ENCODE measurements at places on chromosomes 5 and 9.

DNA sequence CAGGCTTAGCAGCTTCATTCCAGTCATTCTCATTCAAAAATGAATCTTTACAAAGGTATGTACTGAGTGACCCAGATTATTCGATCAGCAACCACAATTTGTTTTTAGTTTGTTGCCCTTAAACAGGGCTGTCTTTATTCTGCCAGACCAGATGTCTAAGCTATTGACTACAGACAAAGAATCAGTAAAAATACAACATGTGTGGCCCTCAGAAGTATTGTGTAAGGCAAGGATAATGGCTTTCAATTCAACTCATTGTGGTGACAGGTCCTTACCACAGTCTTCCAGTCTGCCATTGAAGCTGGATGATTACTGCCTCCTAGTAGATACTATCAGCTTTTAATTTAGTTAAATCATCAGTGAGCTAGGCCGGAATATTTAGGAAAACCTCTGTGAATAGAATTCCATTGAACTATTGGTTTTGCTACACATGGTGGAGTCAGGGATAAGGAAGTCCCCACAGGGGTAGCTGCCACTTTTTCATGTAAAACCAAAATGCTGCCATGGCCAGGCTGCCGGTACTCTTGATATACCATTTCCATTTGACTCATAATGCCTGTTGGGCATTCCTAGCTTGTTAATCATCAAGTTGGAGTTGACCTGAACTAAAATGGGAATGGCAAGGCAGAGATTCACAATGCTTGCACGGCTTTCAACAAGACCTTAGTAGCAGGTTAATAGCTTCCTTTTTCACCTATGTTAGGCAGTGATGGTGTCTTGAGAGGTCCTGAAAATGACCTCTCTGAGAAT lies 175.6 kb downstream of the MEF2C start:
- DNase-seq: no peak

DNA sequence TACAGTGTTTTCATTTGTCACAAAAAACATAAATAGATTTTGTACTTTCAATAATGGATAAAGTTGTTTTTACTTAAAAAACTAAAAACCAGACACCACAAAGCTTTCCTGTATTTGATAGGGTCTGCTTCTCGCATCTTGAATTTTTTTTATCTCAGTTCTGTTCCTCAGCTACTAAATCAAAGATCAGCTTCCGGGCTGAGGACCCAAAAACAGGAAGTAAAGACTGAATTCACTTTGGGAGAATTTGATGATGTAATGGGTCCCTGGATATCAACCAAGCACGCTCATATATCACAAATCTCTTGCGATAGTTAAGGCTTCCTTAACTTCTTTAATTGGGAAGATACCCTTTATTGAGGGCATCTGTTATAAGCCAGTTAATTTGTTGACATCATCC lies 24.1 kb downstream of the ITK start:
- DNase-seq: no peak

DNA sequence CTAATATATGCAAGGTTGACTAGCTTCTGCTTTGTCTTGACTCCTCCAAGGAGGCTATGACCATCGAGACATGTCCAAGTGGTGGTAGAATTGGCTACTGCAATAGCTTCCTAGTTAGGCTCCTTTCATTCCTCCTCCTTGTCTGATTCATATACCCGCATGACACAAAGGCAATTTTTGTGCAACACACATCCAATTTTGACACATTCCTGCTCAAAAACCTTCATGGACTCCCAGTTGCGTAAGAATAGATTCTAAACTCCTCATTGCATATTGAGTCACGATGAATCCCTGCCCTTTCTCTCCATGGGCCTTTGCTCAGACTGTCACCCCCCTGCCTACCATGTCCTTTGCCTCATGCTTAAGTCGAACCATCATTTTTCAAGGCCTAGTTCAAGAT lies 344.5 kb downstream of the ACTL7B start:
- no peak for DNase-seq

DNA sequence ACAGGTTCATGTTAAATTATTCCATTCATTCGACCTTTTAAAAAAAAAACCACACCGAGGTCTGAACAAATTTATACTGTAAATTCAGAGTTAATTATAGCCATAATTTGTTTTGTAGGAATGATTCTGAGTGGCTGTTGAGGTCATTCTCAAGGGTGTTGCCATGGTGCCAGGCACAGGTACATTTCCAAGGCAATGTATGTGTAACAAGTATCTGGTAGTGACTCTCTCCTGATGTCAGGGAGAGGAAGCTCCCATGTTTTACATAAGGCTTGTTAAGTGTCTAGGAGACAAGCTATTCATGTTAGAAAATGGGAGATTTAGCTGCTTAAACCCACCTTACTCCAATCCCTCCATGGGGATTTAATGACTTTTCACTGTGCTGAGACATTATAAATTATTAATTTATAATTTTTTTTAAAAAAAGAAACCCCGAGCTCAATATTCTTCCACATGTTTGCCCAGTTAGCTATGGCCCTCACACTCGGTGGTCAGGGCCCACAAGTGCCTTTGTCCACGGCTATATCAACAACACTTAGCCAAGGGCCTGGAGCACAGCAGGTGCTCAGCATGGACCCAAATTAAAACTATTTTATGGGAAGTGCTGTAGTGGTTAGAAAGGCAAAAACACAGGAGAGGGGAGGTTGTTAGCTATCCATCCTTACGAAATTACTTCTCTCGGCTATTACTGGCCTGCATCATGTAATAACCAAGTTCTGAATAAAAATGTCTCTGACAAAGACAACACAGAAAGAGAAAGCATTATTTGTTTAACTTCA lies 154.6 kb upstream of the GNA14 start:
- no peak for DNase-seq

DNA sequence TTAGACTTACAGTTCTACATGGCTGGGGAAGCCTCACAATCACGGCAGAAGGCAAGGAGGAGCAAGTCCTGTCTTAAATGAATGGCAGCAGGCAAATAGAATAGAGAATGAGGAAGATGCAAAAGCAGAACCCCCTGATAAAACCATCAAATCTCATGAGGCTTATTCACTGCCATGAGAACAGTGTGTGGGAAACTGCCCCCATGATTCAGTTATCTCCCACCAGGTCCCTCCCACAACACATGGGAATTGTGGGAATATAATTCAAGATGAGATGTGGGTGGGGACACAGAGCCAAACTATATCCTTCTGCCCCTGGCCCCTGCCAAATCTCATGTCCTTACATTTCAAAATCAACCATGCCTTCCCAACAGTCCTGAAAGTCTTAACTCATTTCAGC lies 367.1 kb downstream of the MED10 start:
- no peak for DNase-seq

- DNase-seq: no peak
Observed at GRCh38 chr5:172925336-172925948, 33.8 kb upstream of the RPL26L1 start.

DNA sequence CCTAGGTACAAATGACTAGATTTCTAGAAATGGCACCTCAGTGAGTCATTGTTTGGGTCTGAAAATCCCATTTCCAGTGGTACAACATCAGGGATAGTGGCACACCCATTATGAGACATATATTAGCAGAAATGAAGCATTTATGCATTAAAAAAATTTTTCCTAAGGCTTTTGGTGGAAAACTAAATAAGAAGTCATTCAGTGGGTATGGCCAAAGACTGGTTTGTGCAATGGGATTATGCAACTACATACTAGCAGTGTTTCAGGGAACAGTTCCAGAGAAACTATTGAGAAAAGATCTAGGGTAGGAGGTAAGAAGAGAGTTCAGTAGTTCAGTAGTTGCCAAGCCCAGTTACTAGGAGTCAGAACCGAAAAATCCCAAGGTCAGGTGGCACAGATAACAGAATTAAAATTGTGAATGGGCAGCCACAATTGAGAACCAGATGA lies 106.5 kb upstream of the HAPLN1 start:
- DNase-seq: no peak

DNA sequence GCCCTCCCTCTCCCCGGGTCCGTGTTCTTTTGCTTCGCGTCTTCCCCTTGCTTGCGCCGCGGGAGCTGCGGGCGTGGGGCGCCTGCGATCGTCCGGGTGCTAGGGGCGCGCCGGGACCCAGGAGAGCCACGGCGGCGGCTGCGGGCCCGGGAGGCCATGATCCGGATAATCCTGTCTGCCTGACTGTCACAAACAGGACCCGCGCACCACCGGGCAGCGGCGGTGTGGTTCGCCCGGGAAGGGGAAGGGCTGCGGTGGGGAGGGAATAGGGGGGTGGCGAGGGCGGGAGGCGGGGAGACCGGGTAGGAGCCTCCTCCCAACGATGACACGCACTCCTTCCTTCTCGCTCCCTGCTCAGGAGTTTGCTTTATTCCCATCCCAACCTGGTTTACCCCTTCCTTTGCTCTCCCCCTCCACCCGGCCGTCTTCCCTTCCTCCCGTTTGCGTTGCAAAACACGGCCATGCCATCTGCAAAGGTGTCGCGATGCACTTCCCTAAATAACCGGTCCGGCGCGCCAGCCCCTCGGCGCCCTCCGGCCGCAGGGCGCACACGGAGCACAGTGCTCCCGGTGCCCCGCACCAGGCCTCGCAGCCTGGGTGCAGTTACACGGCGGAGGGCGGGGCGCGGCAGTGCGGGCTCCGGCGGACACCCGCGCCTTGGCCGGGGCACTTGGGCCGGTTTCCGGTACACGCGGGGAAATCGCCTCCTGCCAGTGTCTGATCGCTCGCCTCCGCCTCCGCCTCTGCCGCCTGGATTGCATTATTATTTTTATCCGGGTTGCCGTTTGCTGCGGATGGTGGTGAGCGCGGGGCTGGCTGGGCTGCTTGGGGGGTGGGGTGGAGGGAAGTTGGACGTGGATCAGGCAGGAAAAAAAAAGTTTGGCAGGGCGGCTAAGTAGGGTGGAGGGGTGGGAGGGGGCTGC lies 1.5 kb downstream of the SMARCA2 start:
- DNase-seq: peak; percentile 19

GRCh38 chr9:109039539-109039938 lies 26.2 kb upstream of the CTNNAL1 start:
- DNase-seq: no peak

DNA sequence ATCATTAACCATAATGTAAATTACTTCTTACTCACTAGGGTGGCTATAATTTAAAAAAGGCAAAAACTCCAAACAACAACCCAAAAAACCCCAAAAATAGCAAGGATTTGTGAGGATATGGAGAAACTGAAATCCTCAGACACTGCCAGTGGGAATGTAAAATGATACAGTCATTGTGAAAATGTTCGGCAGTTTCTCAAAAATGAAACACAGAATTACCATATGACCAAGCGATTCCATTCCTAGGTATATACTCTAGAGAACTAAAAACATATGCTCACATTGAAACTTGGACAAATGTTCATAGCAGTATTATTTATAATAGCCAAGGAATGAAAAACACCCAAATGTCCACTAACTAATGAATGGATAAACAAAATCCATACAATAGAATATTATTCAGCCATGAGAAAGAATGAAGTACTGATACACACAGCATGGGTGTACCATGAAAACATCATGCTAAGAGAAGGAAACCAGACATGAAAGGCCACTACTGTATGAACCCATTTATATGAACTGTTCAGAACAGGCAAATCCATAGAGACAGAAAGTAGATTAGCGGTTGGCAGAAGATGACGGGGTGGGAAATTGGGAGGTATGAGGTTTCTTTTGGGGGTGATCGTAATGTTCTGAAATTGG lies 119.1 kb downstream of the MAPKAP1 start:
- DNase-seq: no peak

GRCh38 chr9:79672891-79673290 lies 101.1 kb downstream of the TLE4 start:
- no peak for DNase-seq

DNA sequence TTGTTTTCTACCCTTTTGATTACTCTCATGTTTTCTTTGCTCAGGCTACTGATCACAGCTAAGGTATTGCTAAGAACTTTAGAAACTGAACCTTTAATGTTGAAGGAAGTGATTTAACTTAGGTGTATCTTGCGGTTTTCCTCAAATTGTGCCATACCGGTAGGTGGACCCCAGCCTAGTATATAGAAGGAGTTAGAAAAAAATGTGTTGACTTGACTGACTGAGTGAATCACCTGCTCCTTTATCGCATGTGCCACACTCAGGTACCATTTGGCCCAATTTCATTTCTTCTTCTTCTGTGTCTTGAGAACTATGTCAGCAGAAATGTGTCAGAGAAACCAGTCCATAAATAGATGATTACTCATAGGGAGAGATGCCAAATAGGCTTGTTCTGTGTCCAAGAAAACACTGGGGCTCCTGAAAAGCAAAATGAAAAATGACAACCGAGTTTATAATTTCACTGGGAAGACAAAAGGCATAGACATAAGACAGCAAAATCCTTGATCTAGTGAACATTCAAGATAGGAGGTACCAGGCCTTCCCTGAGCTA lies 19.4 kb downstream of the PLPPR1 start:
- no peak for DNase-seq

- DNase-seq: no peak
Observed at GRCh38 chr9:125586172-125586511, 120.9 kb downstream of the MAPKAP1 start.

GRCh38 chr9:121693388-121693670 lies 41.9 kb downstream of the DAB2IP start:
- no peak for DNase-seq

DNA sequence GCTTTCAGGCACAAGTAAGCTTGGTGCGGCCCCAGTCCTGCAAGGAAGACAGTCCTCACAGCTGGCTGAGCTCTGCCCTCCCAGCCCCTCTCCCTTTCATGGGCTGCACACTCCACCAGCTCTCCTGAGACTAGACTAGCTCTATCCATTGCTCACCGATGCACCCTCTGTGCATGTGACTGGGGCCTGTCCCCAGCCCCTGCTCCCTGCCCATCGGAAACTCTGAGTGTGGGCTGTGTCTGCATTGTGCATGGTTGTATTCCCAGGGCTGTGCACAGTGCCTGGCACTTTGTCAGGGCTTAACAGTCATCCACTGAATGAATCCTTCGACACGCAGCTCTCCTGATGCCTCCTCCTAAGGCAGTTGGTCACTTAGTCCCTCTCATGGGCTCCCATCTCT lies 92.2 kb downstream of the PPARGC1B start:
- DNase-seq: no peak

DNA sequence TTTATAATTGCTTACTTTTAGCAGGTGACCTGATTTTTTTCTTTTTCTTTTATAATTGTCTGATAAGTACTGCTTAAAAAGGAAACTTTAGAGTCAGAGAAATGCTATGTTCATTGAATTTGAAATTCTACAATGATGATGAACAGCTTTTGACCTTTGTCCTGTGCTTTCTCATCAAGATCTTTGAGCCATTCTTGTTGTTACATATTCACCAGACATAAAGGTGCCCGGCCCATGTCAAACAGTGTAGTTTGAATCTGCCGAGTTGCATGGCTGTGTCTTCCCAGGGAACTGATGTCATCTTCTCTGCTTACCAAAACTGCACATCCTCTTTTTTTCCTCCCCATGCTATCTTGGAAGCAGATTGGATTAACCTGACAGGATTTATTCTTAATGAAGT lies 163.6 kb downstream of the LRRC70 start:
- DNase-seq: no peak

GRCh38 chr5:142396436-142397038 lies 71.7 kb upstream of the SPRY4 start:
- DNase-seq: no peak

DNA sequence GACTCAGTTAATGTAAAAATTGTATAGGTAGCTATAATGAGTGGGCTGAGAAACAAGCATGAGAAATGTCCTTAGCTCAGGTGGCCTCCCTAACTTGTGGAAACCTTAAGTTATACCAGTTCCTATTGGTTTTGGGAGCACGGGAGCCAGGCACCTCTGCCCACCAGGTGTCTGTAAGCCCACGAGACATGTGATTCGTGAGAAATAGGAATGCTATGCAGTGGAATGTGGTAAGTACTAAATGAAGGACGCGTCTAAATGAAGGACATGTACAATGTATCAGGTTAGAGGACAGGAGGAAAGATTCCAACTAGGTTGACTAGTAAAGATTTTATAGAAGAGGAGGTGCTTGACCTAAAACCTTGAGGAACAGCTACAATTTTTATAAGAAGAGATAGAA lies 46.0 kb upstream of the F2RL2 start:
- DNase-seq: no peak

Measured in stimulated activated CD8-positive, alpha-beta memory T cell treated with anti-CD3 and anti-CD28 coated beads, Interleukin-7, amount 100 ng/mL, for 1 hour (primary cell).